DMS153 (cell line): ENCODE measurements at places on chromosomes 12 and 14.

- DNase-seq, result peak; percentile 24
Observed at GRCh38 chr14:68824517-68825347, 31.9 kb upstream of the ZFP36L1 start.

DNA sequence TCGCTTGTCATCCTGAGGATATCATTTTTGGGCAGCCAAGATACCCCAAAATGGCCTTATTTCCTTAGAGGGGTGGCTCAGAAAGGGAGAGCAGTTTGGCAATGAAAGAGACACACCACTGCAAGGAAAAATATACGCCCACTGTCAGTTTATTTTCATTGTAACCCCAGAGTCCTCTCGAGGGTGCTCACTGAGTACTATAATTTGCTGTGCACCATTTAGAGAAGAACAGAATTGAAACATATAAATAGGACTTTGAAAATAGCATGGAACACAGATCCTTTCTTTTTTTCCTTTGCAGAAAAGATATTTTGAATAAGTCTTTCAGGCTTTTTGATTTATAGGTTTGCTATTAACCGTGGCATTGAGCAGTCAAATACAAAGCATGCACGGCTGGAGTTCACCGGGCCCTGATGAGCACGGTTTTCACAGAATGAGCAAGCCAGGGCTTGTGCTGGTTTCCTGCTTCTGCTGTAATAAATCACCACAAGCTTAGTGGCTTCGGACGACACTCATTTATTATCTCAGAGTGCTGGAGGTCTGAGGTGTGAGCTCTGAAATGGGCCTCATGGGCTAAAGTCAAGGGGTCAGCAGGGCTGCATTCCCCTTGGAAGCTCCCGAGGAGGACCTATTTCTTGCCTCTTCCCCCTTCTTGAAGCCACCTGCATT, 152.3 kb downstream of the ZNF664 start:
- DNase-seq, result peak; percentile 91

GRCh38 chr12:10395390-10395998, 5.7 kb upstream of the KLRK1 start:
- DNase-seq, result peak; percentile 91

DNA sequence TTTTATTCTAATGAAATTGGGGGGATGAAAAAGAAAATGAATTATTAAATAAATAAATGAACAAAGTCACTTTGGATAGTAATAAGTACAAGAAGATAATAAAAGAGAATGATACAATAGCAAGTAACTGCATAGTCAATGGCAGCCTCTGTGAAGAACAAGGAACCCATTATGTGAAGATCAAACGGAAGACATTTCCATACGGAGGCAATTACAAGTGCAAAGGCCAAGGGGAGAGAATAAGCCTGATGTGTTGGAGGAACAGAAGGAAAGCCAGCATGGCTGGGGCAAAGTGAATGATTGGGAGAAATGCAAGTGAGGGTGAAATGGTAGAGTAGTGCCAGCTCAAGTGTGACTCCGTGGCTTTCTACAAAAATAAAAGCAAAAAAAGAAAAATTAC, 43.9 kb upstream of the CHPT1 start:
- DNase-seq, result no peak

- DNase-seq, result no peak
Observed at GRCh38 chr14:95314609-95315008, 5.1 kb downstream of the CLMN start.

GRCh38 chr12:28390206-28390605, 199.9 kb downstream of the CCDC91 start:
- DNase-seq, result no peak

DNA sequence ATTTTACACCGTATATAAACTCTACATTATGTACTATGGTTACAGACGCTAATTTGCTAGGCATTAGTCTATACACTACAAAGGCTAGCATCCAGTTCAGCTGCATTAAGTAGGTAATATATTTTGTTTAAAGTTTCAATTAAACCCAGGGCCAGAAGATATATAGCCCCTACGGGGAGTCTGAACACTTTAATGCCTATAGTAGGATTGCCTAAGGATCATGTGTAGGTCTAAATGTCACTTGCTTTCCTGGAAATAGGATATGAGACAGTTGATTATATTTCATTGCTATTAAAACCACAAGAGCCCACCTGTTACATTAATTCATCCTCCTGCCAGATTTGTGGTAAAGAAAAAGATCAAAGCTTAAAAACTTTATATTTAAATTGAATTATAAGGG, 286.9 kb downstream of the TMTC2 start:
- DNase-seq, result no peak

DNA sequence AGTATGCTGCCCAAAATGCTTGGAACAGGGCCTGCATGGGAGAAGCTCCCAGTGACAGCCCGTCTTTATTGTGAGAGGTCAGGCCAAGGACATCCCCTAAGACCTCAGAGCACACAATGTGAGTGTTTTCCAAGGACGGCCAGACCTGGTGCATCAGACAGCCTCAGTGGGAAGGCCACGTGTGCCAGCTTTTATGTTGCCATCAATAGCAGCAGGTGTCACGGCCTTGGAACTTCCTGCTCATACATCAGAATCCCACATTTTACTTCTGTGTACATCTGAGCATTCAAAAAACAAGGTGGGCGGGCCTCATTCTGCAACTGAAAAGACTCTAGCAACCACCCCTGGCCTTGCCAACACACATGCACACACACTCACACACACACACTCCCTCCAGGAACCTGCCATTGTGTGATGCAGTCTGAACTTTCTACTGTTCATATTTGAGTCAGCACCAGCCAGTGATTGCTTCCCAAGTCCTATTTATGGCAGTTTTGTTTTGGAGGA, 753.1 kb upstream of the TBX3 start:
- peak; percentile 95 for DNase-seq

- DNase-seq, result no peak
Observed at GRCh38 chr12:47705229-47705565, 633 bp downstream of the RPAP3 start.

DNA sequence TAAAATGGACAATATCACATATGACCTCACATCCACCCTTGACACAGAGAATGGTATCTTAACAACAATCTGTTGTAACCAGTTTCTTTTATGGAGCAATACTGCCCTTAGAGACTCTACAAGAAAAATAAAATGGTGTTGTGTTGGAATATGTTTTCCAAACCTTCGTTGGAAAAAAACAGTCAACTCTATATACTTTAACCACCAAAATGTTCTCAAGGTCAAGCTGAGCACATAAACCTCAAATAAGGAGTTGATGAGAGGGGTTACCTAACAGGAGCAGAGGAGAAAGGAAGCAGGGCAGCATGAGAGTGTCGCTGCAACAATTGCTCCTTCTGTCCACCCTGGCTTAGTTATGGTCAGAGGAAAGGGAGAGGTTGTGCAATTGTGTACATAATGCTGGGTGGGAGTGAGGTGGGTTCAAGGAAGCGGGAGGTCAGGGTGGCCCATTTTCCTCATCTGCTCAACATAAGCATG, 179.2 kb upstream of the BMP4 start:
- DNase-seq, result no peak

- DNase-seq, result no peak
Observed at GRCh38 chr14:32478050-32478449, 149.0 kb downstream of the AKAP6 start.

DNA sequence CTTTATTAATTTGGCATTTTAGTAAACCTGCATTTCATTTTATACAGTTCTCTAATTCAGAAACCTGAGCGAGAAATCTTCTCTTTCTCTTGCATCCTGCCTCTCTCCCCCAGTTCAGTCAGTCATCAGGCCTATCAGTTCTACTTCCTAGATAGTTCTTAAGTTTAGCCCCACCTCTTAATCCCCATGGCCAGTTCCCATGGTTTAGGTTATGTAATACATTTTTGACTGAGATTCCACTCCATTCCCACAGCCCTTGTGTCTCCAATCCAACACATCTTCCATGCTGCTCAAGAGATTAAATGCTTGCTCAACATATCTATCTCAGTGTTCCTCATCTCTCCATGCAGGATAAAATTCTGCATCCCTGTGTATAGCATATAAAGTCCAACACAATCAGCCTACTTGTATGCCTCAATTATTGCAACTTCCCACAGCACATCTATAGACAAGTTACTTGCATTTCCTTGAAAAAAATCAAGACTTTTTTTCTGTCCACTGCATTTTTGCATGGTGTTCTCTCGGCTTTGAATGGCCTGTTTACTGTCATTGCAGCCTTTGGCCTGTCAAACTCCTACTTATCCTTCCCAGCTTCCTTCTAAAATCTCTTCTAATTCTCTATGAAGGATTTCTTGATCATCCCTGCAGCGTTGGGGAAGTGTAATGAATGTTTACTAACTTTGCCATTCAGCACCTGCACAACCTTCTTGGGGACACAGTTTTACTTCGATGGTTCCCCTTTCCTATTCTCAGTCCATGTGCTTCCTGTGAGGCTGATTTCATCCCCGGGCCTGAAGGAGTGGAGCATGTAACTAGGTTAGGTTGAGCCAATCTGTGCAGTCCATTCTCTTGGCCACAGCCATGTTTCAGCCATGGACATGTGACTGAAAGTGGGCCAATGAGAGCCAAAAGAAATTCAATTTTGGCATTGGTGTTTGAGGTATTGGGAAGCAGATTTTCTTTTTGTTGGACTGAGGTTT, 80.8 kb downstream of the DACT1 start:
- DNase-seq, result no peak

GRCh38 chr12:113002155-113002554, 23.8 kb downstream of the OAS2 start:
- DNase-seq, result no peak

- DNase-seq, result no peak
Observed at GRCh38 chr14:75042035-75042434, 9.2 kb downstream of the MLH3 start.

DNA sequence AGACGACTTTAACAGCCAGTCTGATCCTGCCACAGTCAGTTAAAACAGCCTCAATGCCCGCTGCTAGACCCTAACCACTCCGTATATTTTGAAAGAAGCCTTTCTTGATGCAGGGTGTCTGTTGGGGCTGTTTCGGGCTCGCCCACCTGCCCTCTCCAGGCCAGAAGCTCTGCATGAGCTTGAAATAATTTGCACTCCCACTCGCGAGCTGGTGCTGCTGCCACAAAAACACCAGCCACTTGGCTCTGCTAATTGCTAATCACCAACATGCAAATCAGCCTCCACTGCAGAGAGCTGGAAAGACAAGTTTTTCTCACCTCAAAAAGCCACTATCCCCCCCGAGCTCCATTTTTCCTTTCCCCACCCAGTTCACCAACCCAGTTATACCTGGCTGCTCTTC, 15.5 kb downstream of the BAZ2A start:
- no peak for DNase-seq

GRCh38 chr12:25041006-25041741, 92.3 kb upstream of the BCAT1 start:
- DNase-seq, result no peak

DNA sequence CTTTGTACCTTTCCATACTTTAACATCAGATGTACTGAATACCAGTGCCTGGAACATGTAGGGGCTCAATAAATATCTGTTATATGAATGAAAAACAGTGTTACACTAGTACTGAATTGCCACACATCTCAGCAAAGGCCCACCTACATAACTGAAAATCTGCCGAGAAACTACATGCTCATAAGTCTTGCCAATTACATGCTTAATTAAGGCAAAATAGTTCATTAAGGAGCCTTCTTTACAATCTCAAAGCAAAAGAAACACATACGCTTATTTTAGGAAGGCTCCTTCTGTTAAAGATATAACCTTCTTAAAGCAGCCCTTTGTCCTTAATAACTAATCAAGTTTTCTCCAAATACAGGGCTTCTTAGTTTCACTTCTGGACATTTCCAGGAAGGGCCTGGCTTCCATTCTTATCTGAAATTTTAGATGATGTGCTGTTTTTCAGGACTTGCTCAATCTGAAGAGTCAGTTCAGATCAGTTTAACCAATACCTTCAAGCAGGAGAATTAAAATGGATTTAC, 11.5 kb downstream of the LIMA1 start:
- no peak for DNase-seq

GRCh38 chr12:87439990-87440827, 589.0 kb downstream of the C12orf50 start:
- DNase-seq, result no peak

GRCh38 chr12:66268562-66268961, 33.7 kb upstream of the HELB start:
- no peak for DNase-seq

- no peak for DNase-seq
Observed at GRCh38 chr14:57865403-57866198, at the start of gene SLC35F4. Gene SLC35F4, minus strand, starts transcription at chr14:57866092.

DNA sequence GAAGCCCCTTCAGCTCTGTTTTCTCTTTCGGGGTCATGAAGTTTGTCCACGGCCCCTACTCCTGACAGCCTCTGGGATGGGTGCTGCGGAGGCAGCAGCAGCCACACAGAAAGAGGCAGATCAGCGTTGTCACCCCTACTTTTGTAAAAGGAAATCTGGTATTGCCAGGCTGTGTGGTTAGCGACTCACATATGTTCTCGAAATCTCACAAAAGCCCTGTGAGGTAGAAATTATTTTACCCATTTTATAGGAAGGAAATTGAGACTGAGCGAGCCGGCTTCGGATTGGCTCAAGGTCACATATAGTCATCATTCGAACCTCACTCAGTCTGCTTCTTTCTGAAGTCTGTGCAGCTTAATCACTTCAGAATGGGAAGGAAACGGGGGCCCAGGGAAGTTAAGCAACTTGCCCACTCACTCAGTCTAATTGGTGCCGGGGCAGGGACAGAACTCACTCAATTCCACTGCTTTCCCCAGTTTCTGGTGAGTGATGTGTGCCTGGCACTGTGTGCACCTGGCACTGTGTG, 1.1 kb upstream of the CKAP4 start:
- no peak for DNase-seq

GRCh38 chr12:127389923-127390322, 877.0 kb upstream of the TMEM132C start:
- DNase-seq, result no peak

DNA sequence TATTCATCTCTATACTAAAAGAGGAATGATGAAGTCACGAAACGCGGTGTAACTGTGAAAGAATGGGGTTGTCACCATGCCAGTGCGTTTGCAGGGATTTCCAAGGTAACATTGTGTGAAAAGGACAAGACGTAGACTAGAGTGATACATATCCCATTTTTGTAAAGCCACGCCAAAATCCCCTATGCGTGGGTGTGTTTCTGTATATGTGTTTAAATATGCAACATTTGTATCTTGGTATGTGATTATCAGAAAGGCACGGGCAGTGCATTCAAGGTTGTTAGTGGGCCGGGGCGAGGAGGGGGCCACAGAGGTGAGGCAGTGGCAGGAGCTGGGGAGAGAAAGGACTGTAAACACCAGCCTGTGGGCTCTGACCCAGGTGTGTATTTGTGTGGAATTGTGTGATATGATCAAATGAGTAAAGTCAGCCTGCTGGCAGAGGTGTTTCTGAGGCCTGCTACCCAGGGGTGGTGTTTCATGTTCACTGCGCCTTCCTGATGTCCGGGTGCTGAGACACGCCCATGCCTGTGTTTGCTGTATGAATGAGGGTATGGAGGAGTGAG, 137.8 kb downstream of the ADGRD1 start:
- no peak for DNase-seq

DNA sequence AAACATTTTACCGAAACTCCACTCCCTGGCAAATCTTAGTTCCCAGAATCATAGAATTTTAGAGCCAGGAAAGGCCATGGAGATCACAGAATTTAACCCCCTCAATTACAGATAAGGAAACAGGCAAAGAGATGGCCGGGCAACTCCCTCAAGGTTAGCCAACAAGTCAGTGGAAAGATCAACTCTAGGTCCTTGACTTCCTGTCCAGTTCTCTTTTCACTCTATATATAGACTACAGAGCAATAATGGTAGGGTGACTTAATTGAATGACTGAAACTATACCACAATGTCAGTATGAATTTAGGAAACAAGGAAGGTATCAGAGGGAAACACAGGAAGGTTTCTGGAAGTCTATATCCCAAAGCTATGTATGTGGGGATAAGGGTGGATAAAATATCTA, 11.6 kb downstream of the OXA1L start:
- no peak for DNase-seq
